Activated T-helper 17 cell treated with anti-CD3 and anti-CD28 coated beads, Interleukin-2, amount 50 U/mL, for 72 hours (primary cell): ENCODE measurements at places on chromosomes 4 and X.
A peak's percentile ranks its signal among the peaks of the same experiment; 100 is the strongest.

DNA sequence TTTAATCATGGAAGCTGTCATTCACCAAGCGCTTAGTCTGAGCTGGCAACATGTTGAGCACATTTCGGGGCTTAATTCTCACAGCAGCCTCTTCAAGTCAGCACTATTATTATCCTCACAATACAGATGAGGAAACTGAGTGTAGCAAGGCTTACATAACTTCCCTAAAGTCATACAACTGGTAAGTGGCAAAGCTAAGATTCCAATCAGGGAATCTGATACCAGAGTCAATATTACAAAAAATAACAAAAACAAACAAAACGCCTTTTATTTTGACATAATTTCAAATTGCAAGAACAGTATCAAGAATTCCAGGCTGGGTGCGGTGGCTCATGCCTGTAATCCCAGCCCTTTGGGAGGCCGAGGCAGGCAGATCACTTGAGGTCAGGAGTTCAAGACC, 120.4 kb upstream of the DUSP21 start:
- H3K4me3 ChIP-seq: no peak overlapping the region
- H3K27ac ChIP-seq: no peak overlapping the region
- H3K27me3 ChIP-seq: no peaks in the 10 kb centered on the region
- no peaks in the 10 kb centered on the region for H3K36me3 ChIP-seq

- peaks cover 8% of the 10 kb centered on the region for H3K4me1 ChIP-seq
- no peak overlapping the region for H3K4me3 ChIP-seq
- no peaks in the 10 kb centered on the region for H3K36me3 ChIP-seq
- no peak overlapping the region for H3K27ac ChIP-seq
Observed at GRCh38 chr4:108337923-108338322, 169.2 kb upstream of the LEF1 start.

DNA sequence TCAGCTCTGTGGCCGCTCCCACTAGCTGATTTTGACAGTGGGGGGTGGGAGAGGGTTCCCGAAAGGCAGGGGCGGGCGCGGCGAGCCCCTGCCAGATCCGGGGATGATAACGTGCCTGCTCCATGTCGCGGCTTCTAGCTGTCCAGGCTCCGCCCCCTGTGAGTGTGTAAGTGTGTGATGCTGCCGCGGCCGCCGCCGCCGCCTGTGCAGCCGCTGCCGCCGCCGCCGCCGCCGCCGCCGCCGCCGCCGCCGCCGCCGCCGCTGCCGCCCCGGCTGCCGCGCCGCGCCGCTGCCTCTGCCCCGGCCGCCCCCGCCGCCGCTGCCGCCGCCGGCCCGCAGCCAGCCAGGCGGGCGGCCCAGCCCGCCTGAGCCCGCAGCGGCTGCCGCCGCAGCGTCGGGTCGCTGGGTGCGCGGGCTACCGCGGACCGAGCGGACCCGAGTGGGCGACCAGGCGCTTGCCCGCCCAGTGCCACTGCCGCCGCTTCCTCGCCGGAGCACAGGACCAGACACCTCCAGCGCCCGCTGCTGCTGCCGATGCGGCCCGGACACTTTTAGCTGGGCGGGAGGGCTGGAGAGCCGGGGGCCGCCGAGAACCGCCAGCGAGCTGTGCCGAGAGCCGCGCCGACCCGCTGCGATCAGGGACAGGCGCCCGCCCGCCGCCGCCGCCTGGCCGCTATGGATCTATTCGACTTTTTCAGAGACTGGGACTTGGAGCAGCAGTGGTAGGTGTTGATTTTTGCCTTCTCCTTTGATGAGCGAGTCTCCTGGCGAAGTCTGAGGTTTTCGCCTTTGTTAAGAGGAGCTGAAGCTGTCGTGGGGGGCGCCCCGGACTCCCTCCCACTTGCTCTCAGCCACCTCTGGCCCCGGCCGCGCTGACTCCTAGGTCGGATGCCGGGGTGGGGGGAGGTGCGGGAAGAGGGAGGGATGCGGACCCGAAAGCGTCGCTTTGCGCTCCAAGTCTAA, at the start of gene AFF2:
Gene AFF2, plus strand, starts transcription at position 195 of the 963 bp plus-strand sequence. Its CDS starts 481 bp downstream, at position 676.
- peaks cover 2% of the 10 kb centered on the region for H3K27me3 ChIP-seq
- ATAC-seq: peak; percentile 61
- no peaks in the 10 kb centered on the region for H3K36me3 ChIP-seq
- H3K4me1 ChIP-seq: no peaks in the 10 kb centered on the region
- H3K4me3 ChIP-seq: peak within 1 kb of the TSS; percentile 69
- no peak within 1 kb of the TSS for H3K27ac ChIP-seq

DNA sequence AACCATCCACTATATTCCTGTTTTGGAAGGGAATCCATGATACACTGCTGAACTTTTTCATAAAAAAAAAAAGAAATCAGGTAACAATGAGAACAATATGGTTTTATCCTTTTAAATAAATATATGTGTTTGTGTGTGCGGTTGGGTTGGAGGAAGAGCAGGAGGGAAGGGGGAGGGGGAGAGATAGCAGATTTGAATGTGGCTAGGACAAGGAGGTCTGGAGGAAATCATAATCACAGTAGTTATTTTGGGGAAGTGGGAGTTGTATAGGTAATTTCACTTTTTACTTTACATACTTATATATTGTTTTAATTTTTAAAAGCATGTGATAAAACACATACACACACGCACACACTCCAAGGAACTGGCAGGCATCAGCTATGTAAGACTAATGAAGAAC, 134.5 kb upstream of the MBNL3 start:
- peaks cover 4% of the 10 kb centered on the region for H3K4me1 ChIP-seq
- H3K27ac ChIP-seq: no peak overlapping the region
- no peaks in the 10 kb centered on the region for H3K27me3 ChIP-seq
- no peak overlapping the region for H3K4me3 ChIP-seq
- no peaks in the 10 kb centered on the region for H3K36me3 ChIP-seq
- no peak for ATAC-seq

DNA sequence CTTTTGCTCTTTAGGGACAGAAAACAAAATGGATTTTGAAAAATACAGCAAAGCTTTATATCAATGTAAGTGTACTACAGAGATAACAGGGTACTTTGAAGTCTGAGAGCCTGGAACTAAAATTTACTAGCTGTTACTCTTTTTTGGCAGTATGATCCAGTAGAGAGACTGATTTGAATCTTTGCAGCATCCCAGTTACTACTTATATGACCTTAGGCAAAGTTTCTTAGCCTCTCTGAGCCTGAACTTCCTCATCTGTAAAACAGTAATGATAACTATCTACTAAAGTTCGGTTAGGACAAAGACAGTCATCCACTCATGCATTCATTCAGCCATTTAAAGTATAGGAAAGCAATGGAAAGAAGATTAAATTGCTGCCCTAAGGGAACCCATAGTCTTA, 10.1 kb downstream of the BRWD3 start:
- H3K4me3 ChIP-seq: no peak overlapping the region
- no peaks in the 10 kb centered on the region for H3K27me3 ChIP-seq
- peaks cover 47% of the 10 kb centered on the region for H3K36me3 ChIP-seq
- peaks cover 4% of the 10 kb centered on the region for H3K4me1 ChIP-seq

GRCh38 chrX:24862343-24862742, 153.4 kb downstream of the ARX start:
- no peaks in the 10 kb centered on the region for H3K27me3 ChIP-seq
- no peaks in the 10 kb centered on the region for H3K4me1 ChIP-seq
- H3K4me3 ChIP-seq: no peak overlapping the region
- H3K36me3 ChIP-seq: peaks cover 6% of the 10 kb centered on the region

DNA sequence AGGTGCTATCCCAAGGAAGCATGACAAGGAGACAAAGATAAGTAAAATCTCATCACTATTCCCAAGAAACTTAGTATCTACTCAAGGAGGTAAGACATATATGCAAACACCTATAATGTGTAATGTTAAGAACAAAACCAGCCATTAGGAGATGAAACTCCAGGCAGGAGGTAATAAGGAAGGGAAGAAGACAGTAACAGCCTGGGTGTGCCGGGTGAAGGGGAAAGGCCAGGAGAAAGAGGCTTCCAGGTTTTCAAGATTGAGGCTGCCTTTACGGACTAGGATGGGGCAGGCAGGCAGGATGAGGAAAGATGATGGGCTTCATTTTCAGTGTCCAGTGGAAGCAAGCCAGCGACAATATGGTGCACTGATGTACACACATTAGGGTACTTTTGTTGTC, 62.5 kb downstream of the LEF1 start:
- H3K36me3 ChIP-seq: peaks cover 65% of the 10 kb centered on the region
- H3K27ac ChIP-seq: peak overlapping the region; percentile 89
- peaks cover 69% of the 10 kb centered on the region for H3K4me1 ChIP-seq
- ATAC-seq: no peak
- no peaks in the 10 kb centered on the region for H3K27me3 ChIP-seq
- peak overlapping the region; percentile 78 for H3K4me3 ChIP-seq

GRCh38 chr4:10082047-10082446, 34.6 kb downstream of the WDR1 start:
- ATAC-seq: no peak
- no peak overlapping the region for H3K27ac ChIP-seq
- H3K36me3 ChIP-seq: peaks cover 99% of the 10 kb centered on the region
- H3K27me3 ChIP-seq: no peaks in the 10 kb centered on the region
- H3K4me3 ChIP-seq: no peak overlapping the region

DNA sequence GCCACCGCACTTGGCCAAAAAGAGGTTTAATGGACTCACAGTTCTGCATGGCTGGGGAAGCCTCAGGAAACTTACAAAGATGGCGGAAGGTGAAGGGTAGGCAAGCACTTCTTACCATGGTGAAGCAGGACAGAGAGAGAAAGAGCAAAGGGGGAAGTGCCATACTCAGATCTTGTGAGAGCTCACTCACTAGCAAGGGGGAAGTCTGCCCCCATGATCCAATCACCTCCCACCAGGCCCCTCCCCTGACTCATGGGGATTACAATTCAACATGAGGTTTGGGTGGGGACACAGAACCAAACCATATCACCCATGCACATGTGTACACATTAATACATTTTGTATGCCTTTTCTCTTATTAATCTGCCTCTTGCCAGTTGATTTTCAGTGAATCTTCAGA, 77.2 kb upstream of the HSD17B10 start:
- ATAC-seq: no peak
- no peaks in the 10 kb centered on the region for H3K27me3 ChIP-seq
- no peak overlapping the region for H3K27ac ChIP-seq
- no peaks in the 10 kb centered on the region for H3K4me1 ChIP-seq

DNA sequence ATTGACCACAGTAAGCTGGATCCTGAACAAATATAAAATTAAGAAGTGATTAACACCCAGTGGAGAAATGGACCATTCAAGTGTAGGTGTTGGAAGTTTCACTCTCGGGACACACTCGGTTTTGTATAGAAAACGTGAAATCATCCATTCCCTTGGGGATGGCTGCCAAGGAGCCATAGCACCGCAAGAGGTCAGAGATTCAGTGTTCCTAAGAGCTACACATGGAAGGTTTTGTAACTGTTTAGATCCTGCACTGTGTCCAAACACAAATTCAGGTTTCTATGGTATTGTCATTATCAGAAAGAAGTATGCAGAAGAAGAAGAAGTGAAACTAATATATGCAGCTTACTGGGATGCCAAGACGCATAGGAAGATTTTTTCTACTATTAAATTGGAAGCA, 281.0 kb downstream of the LDB2 start:
- H3K36me3 ChIP-seq: no peaks in the 10 kb centered on the region
- no peak overlapping the region for H3K4me3 ChIP-seq
- no peak overlapping the region for H3K27ac ChIP-seq
- H3K4me1 ChIP-seq: no peaks in the 10 kb centered on the region
- no peaks in the 10 kb centered on the region for H3K27me3 ChIP-seq
- ATAC-seq: no peak

DNA sequence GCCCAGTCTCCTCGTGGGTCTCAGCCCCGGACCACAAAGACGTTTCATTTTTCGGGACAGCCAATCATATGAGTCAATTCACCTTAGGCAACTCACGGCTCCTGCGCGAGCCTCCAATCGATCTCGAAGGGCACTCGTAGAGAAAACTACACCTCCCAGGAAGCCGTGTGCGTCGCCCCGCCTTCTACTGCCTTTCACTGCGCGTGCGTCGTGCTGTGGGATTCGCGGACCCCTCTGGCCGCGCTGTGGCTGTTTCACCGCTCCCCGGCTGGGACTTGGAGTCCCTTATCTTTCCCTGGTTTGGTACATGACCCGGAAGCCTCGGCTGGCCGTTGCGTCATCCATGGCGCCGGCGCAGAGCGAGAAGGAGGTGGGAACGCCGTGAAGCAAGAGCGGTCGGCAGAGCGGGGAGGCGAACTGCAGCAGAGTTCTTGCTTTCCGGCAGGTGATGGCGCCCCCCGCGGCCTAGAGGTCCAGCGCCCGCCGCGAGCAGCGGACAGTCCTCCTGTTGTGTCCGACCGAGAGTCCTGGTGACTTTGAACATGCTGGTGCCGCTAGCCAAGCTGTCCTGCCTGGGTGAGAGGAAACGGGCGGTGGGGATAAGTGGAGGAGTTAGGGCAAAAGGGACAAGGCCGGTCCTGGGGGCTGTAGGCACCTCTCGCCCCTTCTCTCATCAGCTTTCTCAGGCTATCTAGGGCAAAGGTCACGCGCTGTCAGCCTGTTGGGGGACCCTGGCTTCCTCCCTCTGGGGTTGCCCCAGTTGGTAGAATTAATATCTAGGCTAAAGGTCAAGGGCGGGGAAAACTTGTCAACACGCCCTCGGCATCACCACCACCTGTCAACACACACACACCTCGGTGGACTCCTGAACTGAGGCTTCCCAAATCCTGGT, at the start of gene ETFDH:
Gene ETFDH, plus strand, starts transcription at position 382 of the 892 bp plus-strand sequence. Its CDS starts 161 bp downstream, at position 543.
- peaks cover 34% of the 10 kb centered on the region for H3K36me3 ChIP-seq
- peak within 1 kb of the TSS; percentile 99 for H3K27ac ChIP-seq
- H3K27me3 ChIP-seq: no peaks in the 10 kb centered on the region
- peak; percentile 92 for ATAC-seq
- peak within 1 kb of the TSS; percentile 99 for H3K4me3 ChIP-seq

GRCh38 chrX:19630776-19631707, 115.7 kb upstream of the MAP3K15 start:
- no peak for ATAC-seq
- H3K4me1 ChIP-seq: peaks cover 32% of the 10 kb centered on the region
- H3K4me3 ChIP-seq: peak overlapping the region; percentile 57
- H3K27me3 ChIP-seq: no peaks in the 10 kb centered on the region
- H3K36me3 ChIP-seq: peaks cover 28% of the 10 kb centered on the region
- peak overlapping the region; percentile 11 for H3K27ac ChIP-seq

DNA sequence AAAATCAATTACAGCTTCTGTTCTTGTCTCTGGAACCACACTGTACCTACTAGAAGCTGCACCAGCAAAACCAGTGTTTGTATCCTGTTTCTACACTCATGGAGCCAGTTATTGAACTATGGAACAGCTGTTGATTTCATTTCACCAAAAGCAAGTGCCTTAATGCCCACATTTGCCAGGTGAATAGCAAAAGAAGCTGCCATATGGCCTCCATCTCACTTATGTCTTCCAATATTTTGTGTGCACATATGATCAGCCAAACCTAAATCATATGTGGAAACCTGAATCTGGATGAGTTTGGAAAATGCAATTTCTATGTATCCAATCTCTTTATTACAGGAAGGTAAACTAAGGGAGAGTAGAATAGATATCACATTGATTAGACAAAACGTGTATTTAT, 415.8 kb upstream of the GRID2 start:
- no peaks in the 10 kb centered on the region for H3K27me3 ChIP-seq
- H3K36me3 ChIP-seq: no peaks in the 10 kb centered on the region
- H3K4me3 ChIP-seq: no peak overlapping the region
- H3K27ac ChIP-seq: no peak overlapping the region

DNA sequence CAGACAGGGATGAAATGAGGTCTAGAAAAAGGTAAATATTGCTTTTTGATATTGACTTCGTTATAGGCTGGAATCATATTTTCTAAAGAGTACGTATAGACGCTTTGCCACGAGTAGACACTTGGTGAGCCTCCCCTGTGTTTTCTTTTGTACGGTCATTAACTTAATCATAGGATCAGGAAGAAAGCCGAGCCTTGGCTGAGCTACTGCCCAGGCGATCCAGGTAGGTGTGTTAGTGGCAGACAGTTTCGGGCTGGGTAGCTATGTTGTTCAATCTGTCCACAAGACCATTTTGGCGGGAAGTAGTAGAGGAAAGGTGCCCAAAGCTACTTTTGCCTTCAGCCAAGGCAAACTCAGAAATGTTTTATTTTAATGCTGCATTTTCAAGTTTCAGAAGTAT, 8.8 kb downstream of the PRDM8 start:
- ATAC-seq: no peak
- H3K4me3 ChIP-seq: no peak overlapping the region
- peaks cover 6% of the 10 kb centered on the region for H3K27me3 ChIP-seq
- peaks cover 14% of the 10 kb centered on the region for H3K4me1 ChIP-seq
- peaks cover 8% of the 10 kb centered on the region for H3K36me3 ChIP-seq
